ENCODE measurements at places on chromosomes 2 and 18.

DNA sequence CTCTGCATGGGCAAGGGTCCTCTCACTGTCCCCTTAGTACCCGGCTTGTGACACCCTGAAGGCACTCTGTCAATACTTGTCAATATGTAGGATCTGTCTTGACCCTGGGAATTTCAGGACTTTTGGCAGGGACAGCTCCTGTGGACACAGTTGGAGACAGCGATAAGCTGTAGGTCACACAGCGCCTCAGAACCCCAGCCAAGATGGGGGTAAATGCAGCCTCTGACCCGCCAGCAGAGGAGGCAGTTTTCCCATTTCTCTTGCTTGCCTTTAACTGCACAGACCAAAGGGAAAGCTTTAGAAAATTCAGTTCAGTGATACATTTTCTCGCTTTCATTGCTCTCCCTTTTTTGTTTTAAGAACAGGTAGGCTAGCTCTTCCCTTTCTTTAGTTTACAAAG lies 54.8 kb upstream of the KLHL29 start:
- no peak for DNase-seq

GRCh38 chr18:70377317-70377799 lies 88.5 kb downstream of the SOCS6 start:
- peak; percentile 86 for DNase-seq

GRCh38 chr2:46568212-46569009 lies 89.0 kb downstream of the TMEM247 start:
- DNase-seq: no peak

GRCh38 chr18:35059280-35059927 lies 18.2 kb downstream of the MAPRE2 start:
- DNase-seq: peak; percentile 58

GRCh38 chr2:70523996-70524965 lies 29.3 kb downstream of the TGFA start:
- DNase-seq: peak; percentile 93

GRCh38 chr2:168171059-168171762 lies 76.2 kb downstream of the STK39 start:
- no peak for DNase-seq

DNA sequence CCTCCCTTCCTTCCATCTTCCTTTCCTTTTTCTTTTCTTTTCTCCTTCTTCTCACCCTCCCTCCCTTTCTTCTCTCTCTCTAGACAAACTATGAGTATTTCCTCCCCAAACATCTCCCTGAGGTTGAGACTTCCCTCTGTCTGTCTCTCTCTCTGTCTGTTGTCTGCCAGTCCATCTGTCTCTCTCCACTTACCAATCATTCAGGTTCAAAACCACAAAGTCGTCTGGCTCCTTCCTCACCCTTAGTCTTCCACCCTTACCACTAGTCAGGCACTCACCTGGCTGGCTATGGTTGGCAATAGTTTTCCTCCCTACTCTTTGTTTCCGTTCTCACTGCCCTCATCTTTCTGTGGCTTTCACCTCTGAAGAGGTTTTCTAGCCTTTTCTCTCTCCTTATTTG lies 12.9 kb downstream of the CCL20 start:
- no peak for DNase-seq

- peak; percentile 79 for DNase-seq
Observed at GRCh38 chr2:37890893-37891495, 34.1 kb upstream of the RMDN2 start.

- no peak for DNase-seq
Observed at GRCh38 chr2:26571316-26571715, 69.8 kb downstream of the CIB4 start.

DNA sequence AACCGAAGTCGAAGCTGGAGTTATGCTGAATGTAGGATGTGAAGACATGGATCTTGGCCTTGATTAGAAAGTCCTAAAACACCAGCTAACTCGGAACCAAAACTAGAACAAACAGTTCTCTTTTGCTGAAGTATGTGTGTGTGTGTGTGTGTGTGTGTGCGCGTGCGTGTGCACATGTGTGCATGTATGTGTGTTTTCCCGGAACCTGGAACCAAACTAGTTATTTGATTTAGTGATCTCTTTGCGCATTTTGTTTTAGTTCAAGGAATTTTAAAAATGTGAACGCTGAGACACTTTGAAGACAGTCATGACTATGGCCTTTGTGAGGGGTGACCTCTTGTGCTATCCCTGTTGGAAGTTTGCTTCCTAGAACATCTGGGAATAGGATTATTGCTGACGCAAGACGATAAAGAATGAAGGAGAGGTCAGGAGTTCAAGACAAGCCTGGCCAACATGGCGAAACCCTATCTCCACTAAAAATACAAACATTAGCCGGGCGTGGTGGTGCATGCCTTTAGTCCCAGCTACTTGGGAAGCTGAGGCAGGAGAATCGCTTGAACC lies 23.8 kb downstream of the FHL2 start:
- DNase-seq: no peak

- DNase-seq: no peak
Observed at GRCh38 chr2:38239452-38239851, 137.6 kb downstream of the ATL2 start.

DNA sequence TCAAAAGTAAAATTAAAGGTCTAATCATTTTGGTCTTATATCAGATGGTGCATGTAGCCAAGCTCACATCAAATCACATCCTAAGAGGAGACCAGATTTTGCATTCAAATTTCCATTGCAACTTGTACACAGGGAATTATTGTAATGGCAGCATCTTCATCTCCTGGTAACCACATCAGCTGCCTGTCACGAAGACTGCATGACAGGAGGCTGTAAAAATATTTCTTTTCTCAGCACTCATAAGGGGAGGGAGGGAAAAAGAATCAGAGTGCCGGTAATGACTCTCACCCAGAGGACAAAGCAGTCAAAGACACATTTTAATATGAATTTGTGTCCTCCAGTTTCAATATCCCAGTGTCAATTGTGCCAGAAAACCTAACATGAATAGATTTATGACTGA lies 216.7 kb downstream of the TMEM163 start:
- no peak for DNase-seq

DNA sequence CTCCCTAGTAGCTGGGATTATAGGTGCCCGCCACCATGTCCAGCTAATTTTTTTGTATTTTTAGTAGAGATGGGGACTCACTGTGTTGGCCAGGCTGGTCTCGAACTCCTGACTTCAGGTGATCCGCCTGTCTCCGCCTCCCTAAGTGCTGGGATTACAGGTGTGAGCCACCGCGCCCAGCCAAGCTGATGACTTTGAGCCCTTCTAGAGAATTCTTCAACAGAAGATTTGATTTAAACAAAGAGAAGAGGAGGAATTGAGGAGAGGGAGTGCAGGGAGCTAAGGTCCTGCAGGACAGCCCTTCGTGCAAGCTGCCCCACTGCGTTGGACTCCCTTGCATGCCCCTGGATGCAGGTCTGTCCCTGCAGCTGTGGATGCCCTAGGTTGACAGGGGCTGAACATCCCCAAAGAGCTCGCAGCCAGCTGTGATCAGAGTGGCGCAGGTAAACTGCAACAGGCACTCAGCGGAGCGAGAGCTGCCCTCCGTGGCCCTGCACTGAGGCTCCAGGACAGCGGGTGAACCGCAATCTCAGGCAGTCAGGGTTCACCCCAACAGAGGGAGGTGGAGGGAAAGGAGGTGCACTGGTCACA lies 13.7 kb downstream of the ADRA2B start:
- DNase-seq: no peak

- peak; percentile 61 for DNase-seq
Observed at GRCh38 chr18:63177919-63178821, 141.4 kb downstream of the BCL2 start.

DNA sequence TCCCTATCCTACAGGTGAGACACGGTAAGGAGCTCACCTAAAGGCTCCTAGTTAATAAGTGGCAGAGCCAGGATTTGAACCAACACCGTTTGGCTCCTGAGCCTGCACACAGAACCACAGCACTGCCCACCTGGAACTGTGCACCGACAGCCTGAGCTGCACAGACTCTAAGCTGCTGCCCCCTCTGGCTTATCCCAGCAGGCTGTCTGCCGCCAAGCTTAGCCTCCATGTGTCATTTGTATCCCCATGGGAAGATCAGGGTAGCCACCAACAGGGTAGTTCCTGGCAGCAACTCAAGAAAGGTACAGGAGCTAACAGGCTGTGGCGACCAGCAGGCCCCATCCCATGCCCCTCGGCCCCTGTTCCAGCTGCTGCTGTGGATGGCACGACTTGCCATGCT lies 135.7 kb downstream of the LRRC30 start:
- DNase-seq: no peak

GRCh38 chr2:222592176-222592575 lies 63.7 kb downstream of the FARSB start:
- DNase-seq: no peak

DNA sequence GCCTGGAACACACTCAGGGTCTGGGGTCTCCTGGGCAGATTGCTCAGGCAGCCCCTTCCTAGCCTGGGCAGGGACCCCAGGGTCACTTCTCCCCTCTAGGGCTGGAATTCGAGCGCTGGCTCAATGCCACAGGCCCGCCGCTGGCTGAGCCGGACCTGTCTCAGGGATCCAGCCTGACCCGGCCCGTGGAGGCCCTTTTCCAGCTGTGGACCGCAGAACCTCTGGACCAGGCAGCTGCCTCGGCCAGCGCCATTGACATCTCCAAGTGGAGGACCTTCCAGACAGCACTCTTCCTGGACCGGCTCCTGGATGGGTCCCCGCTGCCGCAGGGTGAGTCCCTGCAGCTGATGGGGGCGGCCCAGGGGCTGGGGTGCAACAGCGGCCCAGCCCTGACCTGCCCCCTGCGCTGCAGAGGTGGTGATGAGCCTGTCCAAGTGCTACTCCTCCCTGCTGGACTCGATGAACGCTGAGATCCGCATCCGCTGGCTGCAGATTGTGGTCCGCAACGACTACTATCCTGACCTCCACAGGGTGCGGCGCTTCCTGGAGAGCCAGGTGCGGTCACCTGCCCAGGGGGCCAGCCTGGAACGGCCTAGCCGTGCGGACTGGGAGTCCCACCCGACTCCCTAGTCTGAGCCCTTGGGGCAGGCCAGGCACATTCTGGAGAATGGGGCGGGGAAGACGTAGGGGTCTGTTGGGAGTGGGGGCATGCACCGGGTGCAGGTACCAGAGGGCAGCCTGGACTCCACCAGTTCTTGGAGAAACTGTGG lies 8.3 kb downstream of the RNPEPL1 start:
- DNase-seq: no peak
